ENCODE measurements at places on chromosomes 1 and 21.

GRCh38 chr1:203268901-203269653 lies 36.2 kb upstream of the BTG2 start:
- no peaks in the 10 kb centered on the region for H3K36me3 ChIP-seq
- DNase-seq = no peak
- H3K4me3 ChIP-seq = no peak overlapping the region
- H3K27ac ChIP-seq = no peak overlapping the region
- peaks cover 30% of the 10 kb centered on the region for H3K4me1 ChIP-seq

GRCh38 chr1:966135-966703 lies at the start of gene PLEKHN1:
TSS of gene PLEKHN1 (plus strand) at chr1:966482. CDS start at chr1:966532, 50 bp downstream.
- H3K27ac ChIP-seq = peak within 1 kb of the TSS; percentile 58
- H3K4me3 ChIP-seq = peak within 1 kb of the TSS; percentile 79
- no peak for DNase-seq
- peaks cover 4% of the 10 kb centered on the region for H3K4me1 ChIP-seq
- H3K27me3 ChIP-seq = peaks cover 8% of the 10 kb centered on the region
- peaks cover 17% of the 10 kb centered on the region for H3K36me3 ChIP-seq

- DNase-seq = no peak
- no peak overlapping the region for H3K27ac ChIP-seq
- peaks cover 3% of the 10 kb centered on the region for H3K4me1 ChIP-seq
- H3K36me3 ChIP-seq = peaks cover 44% of the 10 kb centered on the region
- no peaks in the 10 kb centered on the region for H3K27me3 ChIP-seq
- H3K4me3 ChIP-seq = no peak overlapping the region
These were observed 5.2 kb downstream of the NPPA start for GRCh38 chr1:11842154-11843041.

GRCh38 chr1:232440325-232441035 lies 189.5 kb downstream of the SIPA1L2 start:
- H3K4me1 ChIP-seq = peaks cover 9% of the 10 kb centered on the region
- H3K36me3 ChIP-seq = no peaks in the 10 kb centered on the region
- DNase-seq = no peak
- no peak overlapping the region for H3K27ac ChIP-seq
- H3K27me3 ChIP-seq = no peaks in the 10 kb centered on the region

DNA sequence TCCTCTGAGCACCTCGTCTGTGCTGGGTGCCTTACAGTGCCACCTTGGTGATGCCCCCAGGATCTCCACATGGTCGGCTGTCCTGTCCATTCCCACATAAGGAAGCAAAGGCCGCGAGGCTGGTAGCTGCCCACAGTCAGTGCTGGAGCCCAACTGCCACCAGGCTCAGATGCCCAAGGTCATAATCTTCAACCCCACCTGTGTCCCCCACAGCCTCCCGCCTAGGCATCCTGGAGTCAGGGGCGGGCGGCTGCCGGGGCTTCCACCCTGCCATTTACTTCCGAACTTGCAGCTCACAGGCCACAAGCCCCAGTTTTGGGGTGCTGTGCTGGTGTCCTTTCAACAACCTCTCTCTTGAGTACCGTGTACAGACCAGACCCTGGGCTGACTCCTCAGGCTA lies 126.3 kb downstream of the CASZ1 start:
- H3K27me3 ChIP-seq = no peaks in the 10 kb centered on the region
- no peak overlapping the region for H3K4me3 ChIP-seq
- DNase-seq = no peak
- H3K4me1 ChIP-seq = no peaks in the 10 kb centered on the region
- H3K27ac ChIP-seq = no peak overlapping the region
- no peaks in the 10 kb centered on the region for H3K36me3 ChIP-seq

- no peaks in the 10 kb centered on the region for H3K4me1 ChIP-seq
- no peaks in the 10 kb centered on the region for H3K36me3 ChIP-seq
- no peak for DNase-seq
- no peak overlapping the region for H3K4me3 ChIP-seq
These were observed 268.2 kb downstream of the HMCN1 start for GRCh38 chr1:186002406-186002805.

GRCh38 chr1:53615101-53615500 lies 123.9 kb downstream of the GLIS1 start:
- no peaks in the 10 kb centered on the region for H3K27me3 ChIP-seq
- no peaks in the 10 kb centered on the region for H3K4me1 ChIP-seq
- no peak overlapping the region for H3K27ac ChIP-seq
- H3K4me3 ChIP-seq = no peak overlapping the region

- H3K27ac ChIP-seq = peak overlapping the region; percentile 93
- H3K36me3 ChIP-seq = peaks cover 58% of the 10 kb centered on the region
- peak overlapping the region; percentile 75 for H3K4me3 ChIP-seq
- H3K27me3 ChIP-seq = no peaks in the 10 kb centered on the region
These were observed 5.6 kb downstream of the LCK start for GRCh38 chr1:32256473-32257226.

- H3K4me1 ChIP-seq = peaks cover 29% of the 10 kb centered on the region
- no peaks in the 10 kb centered on the region for H3K27me3 ChIP-seq
- no peak overlapping the region for H3K4me3 ChIP-seq
- no peak for DNase-seq
These were observed 40.5 kb downstream of the TTC39A start for GRCh38 chr1:51289676-51290488.

DNA sequence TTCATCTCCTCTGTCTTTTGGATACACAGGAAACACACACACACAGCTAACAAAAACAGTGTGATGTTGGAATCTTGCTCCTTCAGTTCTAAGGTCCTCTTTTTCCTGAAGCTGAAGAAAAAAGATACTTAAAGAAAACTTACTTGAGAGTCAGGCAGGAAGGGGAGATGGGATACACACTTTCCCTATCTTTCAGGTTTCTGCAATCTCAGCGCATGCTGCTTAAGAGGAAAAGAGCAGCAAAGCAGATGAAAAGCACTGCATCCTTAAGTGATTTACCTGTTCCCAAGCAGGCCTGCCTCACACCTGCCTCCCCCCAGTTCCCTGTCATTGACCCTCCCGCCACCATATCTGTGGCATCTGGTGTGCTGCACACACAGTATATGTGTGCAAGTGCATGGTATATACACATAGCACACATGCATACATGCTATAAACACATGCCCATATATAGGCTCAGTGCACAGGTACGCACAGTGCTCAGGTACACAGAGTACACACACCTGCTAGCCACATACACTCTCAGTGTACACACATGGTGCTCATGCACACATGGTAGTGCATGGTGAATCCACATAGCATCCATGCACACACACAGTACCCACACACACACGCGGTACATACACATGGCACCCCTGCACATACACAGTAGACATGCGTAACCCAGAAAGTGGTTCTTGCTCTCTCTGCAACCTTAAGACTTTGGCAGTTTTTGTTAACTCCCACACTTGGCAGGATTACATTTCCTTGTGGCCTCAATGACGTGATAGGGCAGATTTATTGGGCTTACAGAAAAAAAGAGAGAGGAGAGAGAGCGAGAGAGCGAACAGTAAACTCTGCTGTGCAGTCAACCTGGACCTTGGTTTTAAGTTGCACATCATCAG lies 166.9 kb downstream of the TOMM20 start:
- H3K4me3 ChIP-seq = peak overlapping the region; percentile 62
- peaks cover 82% of the 10 kb centered on the region for H3K4me1 ChIP-seq
- no peaks in the 10 kb centered on the region for H3K27me3 ChIP-seq

DNA sequence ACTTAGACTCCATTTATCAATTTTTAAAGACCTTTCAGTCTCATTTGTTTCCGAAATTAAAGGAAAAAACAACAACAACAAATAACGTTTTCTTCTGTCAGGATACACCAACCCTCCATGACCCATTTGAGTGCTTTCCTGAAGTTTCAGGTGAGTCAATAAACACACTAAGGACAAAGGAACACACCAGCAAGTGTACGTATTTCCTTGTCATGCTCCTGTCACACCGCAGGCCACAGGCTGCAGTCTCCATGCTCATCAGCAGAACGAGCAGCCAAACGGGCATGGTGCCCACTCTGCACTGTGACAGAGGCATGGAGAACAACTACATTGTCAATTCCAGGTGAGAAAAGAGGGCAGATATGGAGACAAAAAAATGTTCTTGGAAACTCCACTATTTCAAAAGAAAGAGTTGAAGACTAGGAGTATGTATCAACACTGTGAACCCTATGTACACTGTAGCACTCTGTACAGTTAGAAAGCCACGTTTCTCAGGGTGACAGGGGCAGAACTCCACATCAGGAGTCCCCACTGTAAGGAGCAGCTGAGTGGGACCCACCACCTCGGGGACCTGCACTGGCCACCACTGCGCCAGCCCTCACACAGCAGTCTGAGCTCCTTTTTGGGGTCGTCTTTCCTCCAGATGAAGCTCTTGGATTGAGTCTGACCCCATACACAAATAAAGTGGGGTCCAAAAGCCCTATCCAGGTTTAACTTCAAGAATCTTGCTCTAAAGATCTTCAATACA lies 2.6 kb downstream of the PTTG1IP start:
- H3K36me3 ChIP-seq = peaks cover 19% of the 10 kb centered on the region
- H3K27ac ChIP-seq = peak overlapping the region; percentile 78
- peak overlapping the region; percentile 76 for H3K4me3 ChIP-seq
- DNase-seq = no peak
- no peaks in the 10 kb centered on the region for H3K27me3 ChIP-seq

DNA sequence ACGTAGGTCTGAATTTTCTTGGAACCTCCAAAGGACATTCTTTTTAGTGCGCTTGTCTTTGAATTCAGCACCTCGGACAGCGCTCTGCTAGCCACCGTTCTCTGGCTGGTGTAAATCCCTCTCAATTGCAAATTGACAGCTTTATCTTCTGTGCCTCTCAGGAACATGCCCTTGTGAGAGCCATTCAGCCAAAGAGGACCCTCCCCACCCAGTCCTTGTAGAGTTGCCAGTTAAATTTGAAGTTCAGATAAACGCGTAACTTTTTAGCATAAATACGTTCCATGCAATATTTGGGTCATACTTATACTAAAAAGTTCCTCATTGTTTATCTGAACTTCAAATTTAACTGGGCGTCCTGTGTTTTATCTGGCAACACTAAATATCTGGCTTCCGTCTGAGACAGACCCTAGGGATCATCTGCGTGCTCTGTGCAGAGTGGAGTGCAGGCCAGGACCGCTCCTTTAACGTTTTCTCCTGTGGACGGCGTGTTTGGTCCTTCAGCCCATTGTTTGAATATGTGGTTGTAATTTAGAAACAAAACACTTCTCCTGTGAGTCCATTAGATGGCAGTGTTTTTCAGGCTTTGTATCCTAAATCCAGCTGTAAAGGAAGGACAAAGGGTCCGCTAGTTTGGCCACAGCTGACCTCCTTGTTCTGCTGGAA lies 7.0 kb downstream of the KCNAB2 start:
- DNase-seq = peak; percentile 21
- no peak overlapping the region for H3K4me3 ChIP-seq
- H3K36me3 ChIP-seq = peaks cover 64% of the 10 kb centered on the region
- H3K4me1 ChIP-seq = no peaks in the 10 kb centered on the region
- no peak overlapping the region for H3K27ac ChIP-seq
- no peaks in the 10 kb centered on the region for H3K27me3 ChIP-seq

- H3K4me1 ChIP-seq = no peaks in the 10 kb centered on the region
- DNase-seq = no peak
- no peak overlapping the region for H3K4me3 ChIP-seq
- H3K27me3 ChIP-seq = peaks cover 3% of the 10 kb centered on the region
- no peaks in the 10 kb centered on the region for H3K36me3 ChIP-seq
These were observed 456.3 kb downstream of the MATN1 start for GRCh38 chr1:30267046-30267445.
